ENCODE measurements at places on chromosomes 2 and 18.

DNA sequence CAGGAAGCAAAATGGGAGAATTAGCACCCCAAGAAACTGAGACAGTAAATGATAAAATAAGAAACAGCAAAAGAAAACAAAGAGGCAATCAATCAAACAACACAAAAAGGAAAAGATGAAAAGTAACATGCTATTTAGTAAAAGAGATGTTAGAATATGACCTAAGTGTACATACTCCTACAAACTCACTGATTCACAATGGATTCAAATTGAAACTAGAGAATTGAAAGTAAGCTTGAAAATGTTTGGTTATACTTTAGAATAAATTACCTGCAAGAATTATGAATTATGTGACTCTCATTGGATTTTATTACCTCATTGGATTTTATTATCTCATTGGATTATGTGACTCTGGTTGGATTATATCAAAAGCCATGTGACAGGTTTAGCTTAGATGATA, 22.8 kb upstream of the CCNYL1 start:
- no peak for DNase-seq

- no peak for DNase-seq
These were observed 29.1 kb downstream of the SLC4A5 start for GRCh38 chr2:74314107-74314506.

- no peak for DNase-seq
These were observed 55.1 kb downstream of the MAP3K20 start for GRCh38 chr2:173130496-173131465.

DNA sequence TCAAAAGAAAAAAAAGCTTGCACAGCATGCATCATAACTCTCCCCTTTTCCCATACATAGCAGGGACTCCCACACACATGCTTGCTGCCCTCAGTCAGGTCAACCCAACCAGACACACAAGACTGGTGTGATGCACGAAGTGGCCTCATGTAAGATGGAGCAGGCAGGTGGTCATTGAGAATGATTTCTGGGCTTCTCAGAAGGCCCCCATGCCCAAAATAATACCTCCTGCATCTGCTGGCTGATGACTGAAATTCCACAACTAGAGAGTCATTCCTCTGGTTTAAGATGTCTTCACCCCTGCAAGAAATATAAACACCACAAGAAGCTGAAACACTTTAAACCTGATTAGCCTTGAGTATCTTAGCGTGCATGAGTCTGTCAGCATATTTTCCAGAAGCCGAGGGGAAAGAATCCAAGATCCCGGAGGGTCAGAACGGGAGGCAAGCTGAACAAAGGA, 131.1 kb downstream of the AFF3 start:
- DNase-seq, result peak; percentile 74

GRCh38 chr2:98334439-98335078, 11.7 kb upstream of the CNGA3 start:
- DNase-seq, result peak; percentile 87

DNA sequence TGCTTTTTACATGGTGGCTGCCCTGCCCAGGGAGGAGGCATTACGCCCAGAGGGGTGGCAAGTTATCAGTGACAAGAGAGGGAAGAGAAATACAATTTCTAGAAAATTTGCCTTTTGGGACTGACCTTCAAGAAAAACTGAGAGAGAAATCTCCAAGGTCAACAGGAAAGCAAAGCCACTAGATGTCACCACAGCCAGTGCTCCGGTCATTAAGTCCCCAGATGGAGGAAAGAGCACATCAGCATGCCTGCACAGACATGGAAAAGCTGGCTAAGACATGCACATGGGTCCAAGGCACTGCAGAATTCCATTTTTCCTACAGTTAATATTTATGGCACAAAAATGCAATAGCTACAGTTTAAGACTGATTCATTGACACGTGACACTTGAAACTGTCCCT, 21.0 kb downstream of the FHL2 start:
- no peak for DNase-seq

- peak; percentile 74 for DNase-seq
These were observed 42.0 kb upstream of the IL1R1 start for GRCh38 chr2:102100371-102101096.

DNA sequence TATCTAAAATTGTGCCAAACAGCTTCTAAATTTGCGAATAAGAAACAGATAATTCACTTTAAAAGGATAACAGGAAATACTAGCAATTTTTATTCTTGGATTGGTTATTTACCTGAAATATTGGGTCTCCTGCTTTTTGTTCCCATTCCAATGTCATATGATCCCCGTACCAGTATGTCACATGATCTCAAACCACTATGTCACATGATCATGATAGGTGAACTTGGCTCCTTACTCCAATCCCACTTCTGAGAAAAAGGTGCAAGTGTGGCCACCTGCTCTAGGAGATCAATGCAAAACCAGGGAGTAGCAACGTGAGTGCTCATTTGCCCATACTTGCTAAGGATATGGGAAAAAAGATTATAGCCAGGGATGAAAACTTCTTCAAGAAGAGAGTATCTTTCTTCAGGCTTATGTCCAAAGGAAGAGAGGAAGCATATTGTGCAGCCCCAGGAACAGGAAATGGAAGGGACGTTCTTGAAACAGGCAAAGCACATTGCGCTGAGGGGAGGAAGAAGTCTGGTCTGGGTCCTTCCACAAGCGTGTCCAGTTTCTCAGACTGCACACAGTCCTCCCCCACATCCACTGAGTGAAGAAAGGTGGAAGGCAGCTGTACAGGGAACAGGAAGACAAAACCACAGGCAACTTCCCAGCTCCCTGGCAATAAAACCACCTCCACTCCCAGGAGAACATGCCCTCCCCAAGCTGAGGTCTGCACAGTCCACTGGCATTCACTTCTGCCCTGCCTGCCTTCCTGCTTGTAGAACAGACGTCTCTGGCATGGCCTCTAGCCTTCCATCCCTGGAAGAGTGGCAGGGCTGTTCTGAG, at the start of gene LYG2:
Gene LYG2, minus strand, starts transcription at position 176 of the 828 bp plus-strand sequence. CDS start 1,406 bp downstream, outside the sequence.
- DNase-seq, result no peak

DNA sequence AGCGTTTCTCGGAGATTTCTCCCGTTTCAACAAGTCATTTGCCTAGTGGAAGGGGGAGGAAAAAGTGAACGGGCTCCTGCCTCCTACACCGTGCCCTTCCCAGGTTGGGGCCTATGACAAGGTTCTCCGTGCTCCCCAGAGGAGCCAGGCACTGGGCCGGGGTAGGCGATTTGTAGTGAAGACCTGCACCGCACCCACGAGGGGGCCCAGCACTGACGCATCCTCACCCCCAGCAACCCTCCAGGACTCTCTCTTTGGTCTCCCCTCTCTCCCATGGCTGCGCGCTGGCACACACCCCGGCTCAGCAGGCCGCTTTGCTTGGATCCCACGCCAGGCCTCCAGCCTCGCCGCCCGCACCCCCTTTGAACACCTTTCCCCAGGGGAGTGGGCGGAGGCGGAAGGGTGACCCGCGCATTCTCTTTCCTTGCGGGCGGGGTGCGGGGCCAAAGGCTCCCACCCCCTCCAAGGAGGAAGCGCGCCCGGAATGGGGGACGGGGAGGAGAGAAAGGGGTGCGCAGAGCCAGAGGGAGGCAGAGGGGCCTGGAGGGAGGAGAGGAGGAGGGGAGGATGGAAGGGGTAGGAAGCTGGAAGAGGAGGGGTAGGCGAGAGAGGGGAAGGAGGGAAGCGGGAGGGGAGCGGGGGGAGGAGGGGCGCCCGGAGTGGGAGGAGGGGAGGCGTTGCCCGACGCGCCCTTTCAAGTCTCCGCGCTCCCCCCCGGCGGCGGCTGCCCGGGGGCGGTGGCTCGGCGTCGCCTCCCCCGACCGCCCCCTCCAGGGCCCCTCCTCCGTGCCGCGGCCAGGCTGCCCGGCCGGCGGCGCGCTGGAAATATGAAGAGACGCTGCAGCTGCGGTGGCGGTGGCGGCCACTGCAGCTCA, at the start of gene APCDD1:
Gene APCDD1, plus strand, starts transcription at position 830 of the 875 bp plus-strand sequence. CDS start 347 bp downstream, outside the sequence.
- DNase-seq, result no peak

DNA sequence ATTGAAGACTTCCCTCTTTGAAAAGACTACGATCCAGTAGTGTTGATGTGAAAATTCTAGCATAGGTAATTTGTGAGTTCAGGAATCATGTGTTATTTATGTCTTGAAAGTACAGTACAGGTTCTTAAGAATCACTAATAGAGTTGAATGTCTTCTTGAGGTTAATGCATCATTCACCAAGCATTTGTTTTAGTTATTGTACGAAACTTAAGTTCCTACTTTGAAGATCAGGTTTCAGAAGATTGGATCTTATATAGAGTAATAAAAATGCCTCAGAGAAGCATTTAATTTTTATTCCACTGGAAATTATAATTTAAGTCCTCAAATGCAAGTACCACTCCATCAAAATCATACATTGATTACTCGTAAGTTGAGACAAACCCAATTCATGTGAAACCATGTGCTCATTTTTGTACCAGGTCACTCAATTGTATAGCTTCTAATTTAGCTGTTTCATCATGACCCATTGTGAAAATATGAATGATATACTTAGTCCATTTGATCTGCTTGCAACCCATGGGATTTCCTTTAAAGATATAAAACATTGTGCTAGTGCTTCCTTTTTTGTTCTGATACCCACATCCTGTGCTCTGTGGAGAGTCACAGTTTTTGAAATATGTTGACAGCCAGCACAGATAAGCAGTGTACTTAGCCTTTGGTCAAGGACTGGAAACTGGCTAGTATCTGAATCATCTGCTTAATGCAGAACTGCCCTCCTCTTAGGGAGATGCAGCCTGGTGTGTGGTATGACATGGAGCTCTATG, 22.5 kb upstream of the RAB27B start:
- no peak for DNase-seq

GRCh38 chr2:120760446-120761135, 24.9 kb downstream of the GLI2 start:
- DNase-seq, result no peak

DNA sequence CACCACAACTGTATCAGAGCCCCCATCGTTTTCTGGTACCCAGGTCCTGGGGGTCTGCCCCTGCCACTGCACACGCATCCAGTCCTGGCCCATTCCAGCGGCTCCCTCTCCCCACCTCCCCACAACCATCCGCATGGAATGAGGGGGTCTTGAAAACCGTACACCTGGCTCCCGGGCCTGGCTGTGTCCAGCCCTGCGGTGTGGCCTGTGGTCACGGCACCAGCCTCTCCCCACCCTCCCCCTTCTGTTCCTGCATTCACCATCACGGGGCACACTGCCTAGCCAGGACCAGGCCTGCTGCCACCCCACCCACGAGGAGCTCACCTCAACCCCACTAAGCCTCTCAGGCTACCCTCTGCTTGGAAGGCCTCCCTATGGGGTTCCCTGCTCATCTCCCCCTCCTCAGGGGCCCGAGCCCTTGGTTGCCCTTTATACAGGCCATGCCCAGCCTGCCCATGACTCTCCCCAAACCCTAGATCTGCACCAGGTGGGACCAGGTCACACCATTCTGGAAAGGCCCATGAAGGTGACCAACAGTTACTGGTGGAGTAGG, 11.4 kb downstream of the GPR35 start:
- DNase-seq, result no peak

- DNase-seq, result no peak
These were observed 207.4 kb downstream of the TCF4 start for GRCh38 chr18:55380589-55380988.

DNA sequence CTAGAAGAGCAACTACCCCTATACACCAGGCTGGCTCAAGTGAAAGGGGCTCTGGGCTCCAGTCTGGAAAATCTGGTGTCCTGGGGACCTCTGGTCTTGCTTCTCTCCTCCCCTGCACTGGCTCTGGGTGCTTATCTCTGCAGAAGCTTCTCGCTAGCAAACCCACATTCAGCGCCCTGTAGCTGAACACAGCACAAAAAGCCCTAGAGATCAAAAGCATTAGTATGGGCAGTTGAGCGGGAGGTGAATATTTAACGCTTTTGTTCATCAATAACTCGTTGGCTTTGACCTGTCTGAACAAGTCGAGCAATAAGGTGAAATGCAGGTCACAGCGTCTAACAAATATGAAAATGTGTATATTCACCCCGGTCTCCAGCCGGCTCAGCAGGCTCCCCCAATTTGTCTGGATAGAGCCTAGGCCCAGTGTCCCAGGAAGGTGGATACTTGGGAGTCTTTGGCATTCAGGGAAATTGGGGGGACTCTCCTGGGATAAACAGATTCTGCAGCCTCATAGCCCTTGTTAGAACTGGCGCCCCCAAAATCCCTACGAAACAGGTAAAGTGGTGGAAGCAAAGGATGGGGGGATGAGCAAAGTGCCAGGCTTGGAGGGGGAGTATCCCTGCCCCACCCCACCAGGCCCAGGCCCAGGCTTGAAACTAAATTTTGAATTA, 2.5 kb upstream of the HOXD4 start:
- DNase-seq, result no peak

- no peak for DNase-seq
These were observed 22.4 kb upstream of the STAT4 start for GRCh38 chr2:191173206-191173605.

- no peak for DNase-seq
These were observed 13.8 kb upstream of the MRPL19 start for GRCh38 chr2:75632813-75633212.

- peak; percentile 60 for DNase-seq
These were observed 115.1 kb downstream of the EML6 start for GRCh38 chr2:54838585-54839035.

DNA sequence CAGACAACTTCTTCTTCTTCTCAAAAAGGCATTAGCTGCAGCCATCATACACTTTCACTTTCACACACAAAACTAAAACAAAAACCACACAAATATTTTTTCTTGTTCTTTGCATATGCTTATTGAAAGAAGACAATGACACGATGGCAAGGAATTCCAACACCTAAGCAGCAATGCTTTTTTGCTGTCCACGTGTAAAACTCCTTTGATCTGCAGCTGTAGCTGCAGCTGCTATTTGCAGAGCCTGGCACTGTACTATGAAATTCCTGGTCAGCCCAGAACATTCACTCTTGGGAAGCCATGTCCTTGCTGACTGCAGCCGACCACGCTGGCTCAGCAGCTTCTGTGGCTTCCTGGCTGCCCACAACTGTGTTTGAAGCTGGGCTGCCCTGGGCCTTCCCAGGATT, 316.2 kb downstream of the CDH2 start:
- no peak for DNase-seq

DNA sequence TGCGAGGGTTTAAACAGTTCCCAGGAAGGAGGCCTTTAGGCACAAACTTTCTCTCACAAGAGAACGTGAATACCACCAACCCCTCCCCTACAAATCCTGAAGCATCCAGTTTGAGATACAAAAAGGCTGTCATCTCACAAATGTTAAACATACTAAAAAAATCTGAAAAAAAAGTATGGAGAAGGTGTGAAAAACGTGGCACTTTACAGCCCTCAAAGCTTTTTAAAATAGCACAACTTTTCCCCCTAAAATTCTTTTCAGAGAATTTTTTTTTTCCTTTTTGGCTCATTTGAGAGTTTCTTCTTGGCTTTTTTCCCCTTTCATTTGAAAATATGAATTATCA, 10.1 kb downstream of the ZEB2 start:
- no peak for DNase-seq

All from GM04504 (cell line).